Activated CD8-positive, alpha-beta memory T cell treated with anti-CD3 and anti-CD28 coated beads for 1 hour (primary cell): ENCODE measurements at places on chromosomes 1 and 21.
A peak's percentile ranks its signal among the peaks of the same experiment; 100 is the strongest.

DNA sequence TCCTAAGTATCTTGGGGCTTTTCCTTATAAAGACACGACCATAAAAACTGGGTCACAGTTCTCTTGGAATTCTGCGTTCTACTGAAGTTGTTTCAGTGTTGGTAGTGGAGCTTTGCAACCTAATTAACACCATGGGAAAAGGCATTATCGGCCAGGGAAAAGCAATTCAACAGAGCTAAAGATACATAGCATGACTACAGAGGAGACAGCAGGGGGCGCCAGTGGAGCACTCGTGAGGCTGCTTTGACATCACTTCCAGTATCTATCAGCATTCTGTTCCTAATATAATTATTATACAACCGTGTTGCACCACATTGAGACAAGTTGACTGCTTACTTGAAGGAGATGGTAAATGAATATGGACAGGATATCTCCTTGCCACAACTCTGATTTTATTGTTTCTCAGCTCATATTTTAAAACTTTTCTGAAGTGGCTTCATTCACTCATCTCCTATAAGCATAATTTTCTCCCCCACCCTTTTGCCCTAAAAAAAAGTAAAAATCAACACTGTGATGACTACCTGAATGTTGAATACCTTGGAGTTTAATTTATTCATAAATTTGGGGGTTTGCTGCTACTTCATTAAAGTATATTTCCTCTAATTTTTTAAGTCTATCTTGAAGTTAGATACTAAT, 39.4 kb downstream of the ZP4 start:
- no peak for DNase-seq

DNA sequence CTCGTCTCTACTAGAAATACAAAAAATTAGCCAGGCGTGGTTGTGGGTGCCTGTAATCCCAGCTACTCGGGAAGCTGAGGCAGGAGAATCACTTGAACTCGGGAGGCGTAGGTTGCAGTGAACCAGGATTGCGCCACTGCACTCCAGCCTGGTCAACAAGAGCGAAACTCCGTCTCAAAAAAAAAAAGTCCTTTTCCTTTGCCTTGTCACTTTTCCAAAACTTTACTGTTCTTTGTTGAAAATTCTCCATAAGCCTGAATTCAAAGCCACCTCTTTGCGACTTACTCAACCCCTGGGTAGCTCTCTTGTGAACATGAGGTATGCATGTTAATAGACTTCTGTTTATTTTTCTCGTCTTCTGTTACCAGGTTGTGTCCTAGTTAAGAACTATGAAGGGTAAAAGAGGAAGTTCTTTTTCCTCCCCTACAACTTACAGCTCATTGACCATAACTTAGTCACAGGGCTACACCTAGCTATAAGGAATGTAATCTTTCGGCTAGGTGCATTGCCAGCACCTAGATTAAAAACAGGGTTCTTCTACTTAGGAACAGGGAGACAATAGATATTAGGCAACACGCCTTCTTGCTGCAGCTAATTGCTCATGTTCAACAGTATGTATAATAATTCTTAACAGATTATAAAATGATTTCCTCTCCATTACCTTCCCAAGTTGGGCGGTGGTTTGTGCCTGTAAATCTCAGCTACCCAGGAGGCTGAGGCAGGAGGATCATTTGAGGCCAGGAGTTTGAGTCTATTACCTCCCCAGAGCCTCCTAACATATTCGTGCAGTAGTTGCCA, 40.9 kb downstream of the PTAFR start:
- DNase-seq, result no peak

GRCh38 chr1:42336978-42337377, 1.9 kb upstream of the FOXJ3 start:
- DNase-seq, result no peak

DNA sequence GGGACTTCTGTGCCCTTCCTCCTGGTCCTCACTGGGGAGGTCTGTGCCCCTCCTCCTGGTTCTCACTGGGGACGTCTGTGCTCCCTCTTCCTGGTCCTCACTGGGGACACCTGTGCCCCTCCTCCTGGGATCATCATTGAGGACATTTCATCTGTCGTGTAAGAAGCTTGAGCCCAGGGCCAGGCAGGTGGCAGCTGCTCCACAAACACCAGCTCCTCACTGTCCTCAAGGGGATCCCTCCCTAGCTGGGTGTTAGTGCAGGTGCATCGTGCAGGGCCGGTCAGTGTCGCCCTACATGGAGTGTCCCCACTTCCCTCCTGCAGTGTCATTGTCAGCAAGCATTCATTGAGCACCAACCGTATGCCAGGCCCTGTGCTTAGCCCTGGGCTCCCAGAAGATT, 312.7 kb downstream of the PTPRU start:
- no peak for DNase-seq

DNA sequence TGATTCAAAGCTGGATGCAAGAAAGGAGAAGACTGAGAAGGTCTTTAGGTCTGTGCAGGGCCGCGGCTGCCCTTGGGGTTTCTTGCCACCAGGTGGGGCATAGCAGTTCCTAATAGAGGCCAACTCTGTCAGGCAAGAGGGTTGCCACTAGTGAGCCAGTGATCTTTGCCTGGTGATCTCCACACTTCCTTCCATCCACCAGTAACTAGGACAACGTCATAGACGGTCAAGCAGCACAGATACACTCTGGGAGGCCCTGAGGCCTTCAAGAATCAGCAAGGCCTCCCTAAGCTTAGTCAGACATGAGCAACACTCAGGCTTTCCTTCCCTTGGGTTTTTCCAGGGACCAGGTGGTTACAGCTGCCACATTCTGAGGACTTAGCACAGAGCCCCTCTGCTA, 32.9 kb upstream of the ATP2B4 start:
- DNase-seq, result peak; percentile 26

DNA sequence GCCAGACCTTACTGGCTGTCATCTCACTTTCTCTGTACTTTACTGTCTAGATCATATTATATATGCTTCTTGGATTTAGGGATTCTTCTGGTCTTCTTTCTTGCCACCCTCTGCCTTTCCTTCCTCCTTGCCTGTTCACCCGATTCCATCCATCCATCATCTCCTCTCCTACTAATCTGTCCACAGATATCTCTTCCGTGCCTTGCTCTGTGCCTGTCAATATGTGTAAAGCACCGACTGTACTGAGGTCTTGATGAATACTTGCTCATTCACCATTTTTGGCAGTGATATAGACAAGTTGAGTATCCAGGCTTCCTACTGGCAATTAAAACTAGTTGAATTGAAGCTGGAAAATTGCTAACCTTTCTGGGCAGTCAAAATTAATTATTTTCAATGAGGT, 8.1 kb downstream of the FMN2 start:
- DNase-seq, result no peak

DNA sequence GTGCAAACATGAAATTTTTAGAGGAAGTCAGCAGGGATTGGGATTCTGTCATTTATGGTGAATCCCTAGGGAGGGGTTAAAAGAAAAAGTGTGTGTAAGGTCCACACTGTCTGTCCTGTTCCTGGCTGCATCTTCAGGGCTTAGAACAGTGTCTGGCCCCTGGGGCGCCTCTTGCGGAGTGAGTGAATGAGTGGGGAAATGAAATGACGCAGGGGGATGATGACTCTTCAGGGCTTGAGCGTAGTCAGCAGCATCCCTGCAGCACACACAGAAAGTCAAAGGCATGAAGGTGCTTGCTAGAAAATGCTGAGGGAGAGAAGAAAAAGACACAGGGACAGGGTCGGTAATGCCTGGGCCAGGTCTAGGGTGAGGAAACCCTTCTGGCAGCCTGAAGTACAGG, 57.8 kb downstream of the PGBD5 start:
- DNase-seq, result no peak

- no peak for DNase-seq
Observed at GRCh38 chr21:44067011-44067839, 40.0 kb upstream of the PWP2 start.

DNA sequence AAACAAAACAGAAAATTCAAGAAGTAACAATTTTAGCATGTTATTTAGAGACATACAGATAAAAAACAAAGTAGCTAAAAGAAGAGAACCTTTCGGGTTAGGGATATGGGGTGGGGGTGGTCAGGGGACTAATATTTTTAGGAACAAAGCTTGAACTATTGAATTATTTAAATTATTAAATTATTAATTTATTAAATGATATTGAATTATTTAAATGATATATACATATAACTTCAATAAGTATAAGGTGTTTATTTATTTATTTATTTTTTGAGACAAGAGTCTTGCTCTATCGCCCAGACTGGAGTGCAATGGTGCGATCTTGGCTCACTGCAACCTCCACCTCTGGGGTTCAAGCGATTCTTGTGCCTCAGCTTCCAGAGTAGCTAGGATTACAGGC, 36.0 kb downstream of the EIF2B3 start:
- no peak for DNase-seq

DNA sequence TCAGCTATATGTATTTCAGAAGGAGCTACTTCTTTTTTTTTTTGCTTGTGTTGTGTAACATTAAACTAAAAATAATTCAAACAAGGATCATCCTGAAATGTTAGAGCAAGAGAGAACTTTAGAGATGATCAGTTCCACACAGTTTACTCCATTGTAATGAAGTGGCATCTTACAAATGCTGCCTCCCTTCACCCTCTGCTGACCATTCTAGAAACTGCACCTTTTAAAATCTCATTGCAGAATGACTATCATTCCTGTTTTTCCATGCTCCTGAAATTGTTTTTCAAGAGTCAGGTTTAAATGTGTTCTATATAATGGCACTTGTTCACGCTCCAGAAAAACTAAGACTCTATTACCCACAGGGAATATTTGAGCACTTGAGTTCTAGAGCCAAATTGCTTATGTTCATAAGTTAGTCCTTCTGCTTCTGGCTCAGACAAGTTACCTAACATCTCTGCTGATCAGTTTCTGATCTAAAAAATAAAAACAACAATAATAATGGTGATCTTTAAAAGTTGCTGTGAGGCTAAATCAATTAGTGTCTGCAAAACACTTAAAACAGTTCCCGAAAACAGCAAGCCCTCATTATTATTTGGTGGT, 21.5 kb upstream of the SLC44A5 start:
- DNase-seq, result no peak

- DNase-seq, result no peak
Observed at GRCh38 chr1:229895605-229896004, 171.4 kb upstream of the GALNT2 start.
